ENCODE measurements at places on chromosomes 11 and 22. TPM values are rescaled to one million over a fixed set of nuclear protein-coding genes. Genes with fewer than 3 reads are reported as not detected.

DNA sequence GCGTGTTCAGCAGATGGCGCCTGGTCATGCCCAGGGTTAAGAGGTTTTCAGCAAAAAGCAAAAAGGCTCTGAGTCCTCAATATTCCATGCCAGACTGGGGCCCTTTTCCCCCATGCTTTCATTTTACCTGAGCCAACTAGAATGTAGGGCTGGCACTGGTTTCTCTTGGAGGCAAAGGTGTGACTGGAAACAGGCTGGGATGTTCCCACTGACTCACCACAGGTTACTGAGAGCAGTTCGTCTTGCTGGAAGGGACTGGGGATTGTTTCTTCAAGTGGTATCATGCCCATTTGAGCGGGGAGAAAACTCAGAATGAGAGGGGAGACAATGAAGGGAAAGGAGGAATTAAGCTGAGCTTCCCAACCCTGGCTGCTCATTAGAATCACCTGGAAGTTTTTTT is 243.9 kb downstream of the TENM4 start:
- no peak for DNase-seq

DNA sequence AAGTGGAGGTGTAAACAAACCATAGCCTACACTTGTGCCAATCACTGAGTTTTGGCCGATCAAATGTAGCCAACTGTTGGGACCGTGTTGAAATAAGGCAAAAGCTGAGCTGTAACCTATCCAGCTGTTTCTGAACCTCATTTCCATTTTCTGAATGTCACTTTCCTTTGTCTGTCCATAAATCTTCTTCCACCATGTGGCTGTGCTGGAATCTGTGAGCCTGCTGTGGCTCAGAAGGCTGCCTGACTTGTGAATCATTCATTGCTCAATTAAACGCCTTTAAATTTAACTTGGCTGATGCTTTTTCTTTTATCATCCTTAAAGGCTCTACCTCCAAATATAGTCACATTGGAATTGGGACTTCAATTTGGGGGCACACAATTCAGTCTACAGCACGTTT is 203.1 kb upstream of the MPPED2 start:
- no peak for DNase-seq

GRCh38 chr11:19311308-19312030 is 70.7 kb upstream of the E2F8 start:
- DNase-seq: no peak

DNA sequence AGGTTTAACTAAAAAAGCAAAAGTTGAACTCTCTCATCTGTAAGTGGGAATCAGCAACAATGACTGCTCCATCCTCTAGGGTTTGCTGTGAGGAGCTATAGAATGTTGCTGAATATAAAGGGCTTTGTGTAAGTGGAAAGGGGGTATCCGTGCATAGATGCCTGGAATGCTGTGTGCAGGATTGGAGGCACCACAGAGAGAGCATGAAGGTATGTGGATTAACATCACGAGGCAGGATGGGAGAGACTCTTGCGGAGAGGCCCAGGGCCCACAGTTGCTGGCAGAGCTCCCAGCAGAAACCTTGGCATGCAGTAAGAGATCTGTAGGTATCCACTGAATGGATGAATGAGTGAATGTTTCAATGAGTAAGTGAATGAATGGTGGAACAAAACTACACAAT is 298.7 kb upstream of the DDI1 start:
- DNase-seq: no peak

Gene LIF
- 0.19 TPM for total RNA-seq

Gene LINC01488
- total RNA-seq: not detected

Gene TRIOBP
- total RNA-seq: 184 TPM

Gene SEPTIN5
- total RNA-seq: 11.8 TPM

All from esophagus muscularis mucosa (tissue), 4 donors.